ENCODE measurements at places on chromosomes 5 and 9.
A peak's percentile ranks its signal among the peaks of the same experiment; 100 is the strongest.

DNA sequence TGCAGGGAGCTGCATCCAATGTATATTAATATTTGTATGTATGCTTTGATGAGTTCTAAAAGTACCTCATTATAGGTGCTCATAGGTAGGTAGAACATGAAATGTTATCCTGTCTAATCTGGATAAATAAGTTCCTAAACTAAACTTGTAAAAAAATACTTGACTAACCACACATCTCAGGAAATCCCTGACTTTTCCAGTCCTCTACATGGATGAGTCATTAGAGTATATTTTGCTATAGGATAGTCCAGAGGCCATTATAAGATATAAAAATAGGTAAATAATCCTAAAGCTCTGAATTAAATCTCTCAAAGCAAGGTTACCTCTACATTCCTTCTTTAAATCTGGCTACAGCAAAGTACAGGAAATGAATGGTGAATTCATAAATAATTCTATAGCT, 404.3 kb downstream of the RAB3C start:
- DNase-seq: no peak

DNA sequence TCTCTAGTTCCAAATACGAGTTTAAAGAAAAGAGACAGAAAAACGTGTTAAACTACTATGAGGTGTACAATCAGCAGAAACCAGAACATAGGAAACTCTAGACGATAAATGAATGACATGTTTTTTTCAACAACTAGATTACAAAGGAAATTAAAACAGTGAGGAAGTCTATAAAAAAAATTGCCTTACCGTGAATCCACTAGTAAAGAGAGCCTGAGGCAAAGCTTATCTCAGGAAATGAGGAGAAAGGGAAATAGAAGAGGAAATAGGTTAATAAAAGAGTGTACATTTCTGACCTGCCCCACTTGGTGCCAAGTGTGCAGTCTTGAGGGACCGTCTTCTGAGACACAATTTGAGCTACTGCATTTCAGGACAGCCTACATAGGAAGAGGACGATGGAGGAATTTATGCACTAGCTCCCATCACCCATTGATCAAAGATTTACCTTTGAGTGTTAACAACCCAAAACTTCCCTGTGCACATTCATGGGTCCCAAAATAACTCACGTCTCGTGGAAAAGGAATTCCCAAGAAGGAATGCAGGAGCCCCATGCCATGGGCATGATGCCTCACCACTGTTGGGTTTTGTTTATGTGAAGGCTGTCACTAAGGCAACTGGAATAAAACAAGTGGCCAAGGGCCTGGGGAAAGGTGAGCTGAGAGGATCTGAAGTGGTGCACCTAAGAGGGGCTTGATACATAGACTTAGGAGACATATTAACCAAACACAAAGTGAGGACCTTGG, 53.6 kb upstream of the SLC1A3 start:
- DNase-seq: no peak

GRCh38 chr9:136311051-136312008, 7.4 kb upstream of the CCDC187 start:
- DNase-seq: no peak

GRCh38 chr9:113950195-113951031, 74.3 kb downstream of the ZNF618 start:
- no peak for DNase-seq

GRCh38 chr9:115398313-115398650, 280.3 kb upstream of the TNC start:
- DNase-seq: no peak

GRCh38 chr5:116271446-116272025, 186.7 kb downstream of the COMMD10 start:
- DNase-seq: no peak

DNA sequence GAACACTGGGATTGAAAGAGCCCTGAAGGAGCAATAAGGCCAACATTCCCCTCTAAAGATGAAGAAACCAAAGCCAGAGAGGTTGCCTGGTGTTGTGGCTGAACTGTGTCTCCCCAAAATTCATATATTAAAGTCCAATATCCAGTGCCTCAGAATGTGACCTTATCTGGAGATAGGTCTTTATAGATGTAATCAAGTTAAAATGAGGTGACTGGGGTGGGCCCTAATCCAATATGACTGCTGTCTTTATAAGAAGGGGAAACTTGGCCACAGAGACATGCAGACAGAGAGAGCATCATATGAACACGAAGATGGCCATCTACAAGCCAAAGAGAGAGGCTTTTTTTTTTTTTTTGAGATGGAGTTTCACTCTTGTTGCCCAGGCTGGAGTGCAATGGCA, 66.9 kb upstream of the PLPP1 start:
- no peak for DNase-seq

DNA sequence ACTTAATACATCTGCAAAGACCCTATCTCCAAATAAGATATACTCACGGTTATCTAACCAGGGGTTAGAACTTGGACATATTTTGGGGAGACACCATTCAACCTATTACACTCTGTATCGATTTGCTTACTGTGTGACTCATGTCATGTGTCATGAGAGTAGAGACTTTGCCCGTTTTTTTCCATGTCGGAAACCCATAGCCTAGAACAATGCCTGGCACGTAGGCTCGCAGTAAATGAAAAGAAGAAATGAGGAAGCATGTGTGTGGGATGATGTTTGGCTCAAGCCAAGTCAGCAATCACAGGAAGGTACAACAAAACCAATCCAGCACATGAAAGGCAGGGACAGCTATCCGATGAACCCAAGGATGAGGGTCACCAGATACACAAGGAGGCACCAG, 94.6 kb upstream of the DNAH5 start:
- peak; percentile 20 for DNase-seq

DNA sequence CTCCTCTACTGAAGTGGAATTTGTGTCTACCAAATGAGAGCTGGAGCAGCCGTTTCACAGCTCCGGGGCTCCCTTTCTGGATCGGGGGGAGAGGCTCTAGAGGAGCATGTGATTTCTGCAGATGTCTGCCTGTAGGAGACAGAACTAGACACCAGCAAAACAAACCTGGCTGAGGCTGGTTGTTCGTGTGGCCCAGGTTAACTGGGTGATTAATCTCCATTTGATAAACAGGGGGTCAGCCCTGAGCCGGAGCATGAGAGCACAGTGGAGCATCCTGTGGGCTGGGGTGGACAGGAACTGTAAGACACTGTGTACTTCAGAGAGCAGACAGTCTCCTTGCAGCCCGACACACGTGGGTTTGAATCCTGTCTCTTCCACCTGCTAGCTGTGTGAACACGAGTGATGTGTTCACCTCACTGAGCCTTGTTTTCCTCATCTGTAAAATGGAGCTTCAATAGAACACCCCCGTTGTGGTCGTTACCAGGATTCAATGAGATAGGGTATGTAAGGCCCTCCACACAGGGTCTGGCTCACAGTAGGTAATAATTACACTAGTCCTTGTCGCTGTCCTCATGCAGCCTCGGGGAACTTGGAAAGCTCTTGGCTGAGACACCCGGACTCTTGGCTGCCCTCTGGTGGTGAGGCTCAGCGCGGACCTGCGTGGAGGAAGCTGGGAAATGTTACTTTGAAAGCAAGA, 12.9 kb downstream of the CXCL14 start:
- DNase-seq: peak; percentile 79

- DNase-seq: no peak
These were observed 20.4 kb downstream of the ROPN1L start for GRCh38 chr5:10461904-10462555.

DNA sequence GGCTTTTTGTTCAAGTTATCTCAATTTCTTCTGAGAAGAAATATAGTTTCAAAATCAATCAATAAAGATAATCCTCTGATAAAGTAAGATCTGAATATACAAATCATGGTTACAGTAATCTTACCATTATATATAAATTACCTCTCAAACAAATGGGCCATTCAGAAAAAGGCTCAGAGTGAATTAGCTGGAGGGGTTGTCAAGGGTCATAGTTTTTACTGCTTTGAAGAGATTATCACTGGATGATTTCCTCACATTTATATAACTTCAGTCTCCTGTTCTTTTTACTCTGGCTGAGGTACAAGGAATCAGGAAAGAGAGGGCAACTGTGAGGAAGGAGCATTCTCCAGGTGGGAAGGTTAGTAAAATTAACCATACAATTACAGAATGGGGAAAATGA, 148.6 kb upstream of the ELL2 start:
- DNase-seq: no peak

GRCh38 chr5:90944116-90944515, 385.5 kb downstream of the ADGRV1 start:
- no peak for DNase-seq

- DNase-seq: no peak
These were observed 135.2 kb downstream of the PTTG1 start for GRCh38 chr5:160556846-160557245.

GRCh38 chr5:92678640-92679039, 902.4 kb downstream of the NR2F1-AS1 start:
- no peak for DNase-seq

DNA sequence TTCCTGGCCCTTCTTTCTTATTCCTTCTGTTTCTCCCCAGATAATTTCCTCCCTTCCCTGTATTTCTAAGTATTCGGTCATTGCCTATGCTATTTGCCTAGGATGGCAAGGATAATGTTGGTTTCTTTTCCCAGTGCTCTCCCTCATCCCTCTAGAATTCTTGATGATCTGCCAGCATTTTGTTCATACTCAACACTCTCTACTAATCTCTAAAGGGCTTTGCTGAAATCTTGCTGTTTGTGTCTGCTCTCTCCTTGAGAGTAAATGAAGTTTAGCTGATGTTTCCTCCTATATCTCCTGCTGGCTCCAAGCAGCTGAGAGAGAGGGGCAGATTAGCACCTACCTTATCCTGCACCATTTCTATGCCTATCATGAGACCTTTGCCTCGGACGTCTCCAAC, 38.1 kb downstream of the AGXT2 start:
- DNase-seq: no peak

DNA sequence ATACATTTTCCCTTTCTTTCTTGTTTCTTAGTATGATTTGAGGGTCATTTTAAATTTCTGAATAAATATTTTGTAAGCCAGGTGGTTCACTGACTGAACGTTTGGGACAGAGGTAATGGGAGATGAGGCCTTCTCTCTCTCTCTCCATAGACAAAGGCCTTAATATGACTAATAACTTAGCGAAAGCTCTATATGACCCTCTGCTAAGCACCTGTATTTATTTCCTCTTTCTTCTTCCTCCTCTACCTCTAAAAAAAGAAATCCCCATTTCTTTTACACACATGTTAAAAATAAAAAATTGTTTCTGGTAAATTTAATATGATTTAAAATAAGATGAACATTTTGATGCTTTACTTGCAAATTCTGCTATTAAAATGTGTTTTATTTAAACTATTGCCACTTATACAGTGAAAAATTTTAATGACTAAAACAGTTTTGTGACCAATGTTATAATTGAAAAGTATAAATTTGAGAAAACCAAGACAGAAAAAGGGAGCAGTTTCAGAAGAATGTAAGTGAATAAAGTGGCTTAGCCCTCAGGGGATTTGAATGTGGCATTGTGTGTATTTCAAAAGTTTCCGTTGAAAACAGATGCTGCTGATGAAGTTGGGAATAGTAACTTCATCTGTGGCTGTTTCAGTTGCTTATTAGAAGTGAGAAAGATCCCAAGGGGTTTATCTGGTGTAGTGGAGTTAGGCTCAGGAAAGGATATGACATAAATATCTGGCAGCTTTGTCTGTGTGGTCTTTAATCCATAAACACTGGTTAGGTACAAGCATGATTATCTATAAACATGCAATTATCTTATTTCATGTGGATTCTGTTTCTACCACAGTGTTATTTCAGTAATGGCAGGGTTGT, 128.6 kb upstream of the GRHPR start:
- no peak for DNase-seq

GRCh38 chr5:130871346-130872086, 293.5 kb downstream of the HINT1 start:
- DNase-seq: peak; percentile 74

DNA sequence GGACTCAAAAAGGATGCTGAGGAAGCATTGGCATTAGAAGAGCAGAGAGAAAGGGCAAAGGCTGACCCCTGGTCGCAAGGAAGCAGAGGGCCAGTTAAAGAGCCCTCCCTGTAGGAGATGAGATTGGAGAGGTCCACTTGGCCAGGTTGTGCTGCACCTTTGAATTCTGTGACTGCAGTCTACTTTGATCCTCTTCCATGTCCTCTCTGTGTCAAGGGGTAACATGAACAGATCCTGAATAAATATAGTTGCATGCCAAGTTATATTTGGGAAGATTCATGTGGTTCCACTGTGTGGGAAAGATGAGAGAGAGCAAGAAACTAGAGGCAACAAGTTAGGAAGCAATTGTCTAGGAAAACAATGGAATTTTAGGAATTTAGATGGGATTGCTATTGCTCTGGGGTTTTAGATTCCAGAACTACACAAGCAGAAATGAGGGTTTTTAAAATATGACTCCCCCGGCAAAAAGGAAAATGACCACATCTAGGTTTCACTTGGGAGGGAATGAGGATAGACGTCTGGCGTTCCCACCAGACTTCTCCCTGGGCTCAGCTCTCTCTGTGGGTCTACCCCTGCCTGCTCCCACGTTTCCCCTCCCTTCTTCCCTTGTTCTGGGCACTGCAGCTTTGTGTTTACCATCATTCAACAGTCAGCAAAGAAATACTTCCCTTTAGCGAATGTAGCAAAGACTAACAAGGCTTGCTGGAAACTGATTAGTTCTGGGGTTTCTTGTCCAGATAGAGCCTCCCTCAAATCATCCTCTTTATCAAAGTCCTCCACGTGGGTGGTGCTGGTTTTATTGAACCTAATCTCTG, 63.6 kb downstream of the SNX18 start:
- no peak for DNase-seq

DNA sequence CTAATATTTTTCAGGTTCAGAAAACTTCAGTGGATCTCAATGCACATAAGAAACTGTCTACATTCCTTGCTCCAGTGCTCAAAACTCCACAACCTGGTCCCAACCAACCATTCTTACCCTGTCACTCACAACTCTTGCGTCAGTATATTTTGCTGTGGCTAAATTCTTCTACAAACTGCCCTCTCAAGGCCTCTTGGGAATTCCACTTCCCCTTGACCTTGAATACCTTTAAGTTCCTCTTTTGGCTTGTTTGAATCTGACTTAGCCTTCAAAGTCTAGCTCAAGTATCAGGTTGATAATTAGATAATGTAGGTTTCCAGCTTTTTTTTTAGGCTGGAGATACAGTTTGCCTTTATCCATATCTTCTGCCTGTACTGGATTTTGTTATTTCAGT, 128.3 kb downstream of the SLF1 start:
- peak; percentile 91 for DNase-seq

DNA sequence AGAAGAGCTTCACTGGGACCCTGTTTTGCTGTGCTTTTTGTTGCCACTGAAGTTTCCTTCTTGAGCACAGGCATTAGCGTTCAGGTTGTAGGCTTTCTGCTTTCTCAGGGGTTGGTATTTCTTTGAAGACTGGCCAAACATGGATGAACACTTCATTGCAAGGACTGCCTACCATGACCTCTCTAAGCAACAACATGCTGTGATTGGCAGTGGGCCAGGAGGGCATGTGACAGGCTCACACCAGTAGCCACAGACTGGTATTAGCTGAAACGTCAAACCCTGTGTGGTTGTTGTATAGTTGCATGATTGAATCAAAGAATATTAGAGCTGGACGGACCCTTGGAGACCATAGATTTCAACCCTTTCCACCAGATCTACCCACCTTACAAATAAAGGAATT, 20.0 kb upstream of the MLANA start:
- DNase-seq: no peak
